ENCODE measurements at places on chromosomes 4 and X.

- DNase-seq, result no peak
These were observed 1066.0 kb downstream of the GLUD2 start for GRCh38 chrX:122113376-122113775.

DNA sequence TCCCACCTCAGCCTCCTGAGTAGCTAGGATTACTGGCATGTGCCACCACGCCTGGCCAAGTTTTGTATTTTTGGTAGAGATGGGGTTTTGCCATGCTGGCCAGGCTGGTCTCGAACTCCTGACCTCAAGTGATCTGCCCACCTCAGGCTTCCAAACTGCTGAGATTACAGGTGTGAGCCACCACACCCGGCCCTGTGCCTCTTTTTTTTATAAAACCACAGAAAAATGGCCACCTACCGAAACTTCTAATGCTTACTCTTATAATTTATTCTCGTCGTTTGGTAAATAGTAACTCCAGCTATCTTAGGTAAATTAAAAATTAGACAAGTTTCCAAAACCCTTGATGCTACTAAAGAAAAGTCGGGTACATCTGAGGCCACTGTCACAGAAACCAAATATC lies 54.4 kb downstream of the IRF2 start:
- DNase-seq, result no peak

DNA sequence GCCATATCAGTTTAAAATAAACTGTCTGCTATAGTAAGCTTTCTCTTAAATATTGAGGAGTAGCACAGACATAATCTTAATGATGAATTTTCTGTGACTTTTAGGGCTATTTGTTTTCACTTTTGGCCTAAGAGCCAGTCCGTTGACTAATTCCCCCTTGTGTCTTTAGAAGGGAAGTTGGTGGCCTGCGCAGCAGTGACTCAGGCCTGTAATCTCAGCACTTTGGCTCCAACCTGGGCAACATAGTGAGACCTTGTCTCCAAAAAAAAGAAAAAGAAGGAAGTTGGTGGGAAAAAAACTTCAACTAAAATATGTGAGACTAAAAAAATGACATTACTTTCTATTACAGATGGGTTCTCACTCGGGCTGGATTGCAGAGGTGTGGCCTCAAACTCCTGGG lies 3.4 kb downstream of the NCAPG start:
- DNase-seq, result no peak

GRCh38 chrX:129731228-129731627 lies 7.6 kb upstream of the XPNPEP2 start:
- DNase-seq, result no peak

DNA sequence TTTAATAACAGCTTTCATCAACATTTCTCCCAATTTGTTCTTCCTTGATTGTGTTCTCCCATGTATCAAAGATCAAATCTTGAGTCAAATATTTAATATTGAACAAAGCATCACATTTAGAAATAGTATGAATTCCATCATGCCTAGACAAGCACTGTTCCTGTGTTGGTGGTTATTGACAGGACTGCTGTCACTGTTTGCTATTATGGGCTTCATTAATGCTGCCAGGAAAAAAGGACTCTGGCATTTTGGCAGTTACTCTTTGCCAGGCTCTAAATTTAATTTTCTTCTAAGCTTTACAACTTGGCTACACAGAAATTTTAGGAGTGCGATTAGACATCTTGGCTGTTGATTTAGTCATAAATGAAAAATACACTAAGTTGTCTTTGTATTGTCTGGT lies 295.9 kb upstream of the NRK start:
- no peak for DNase-seq

DNA sequence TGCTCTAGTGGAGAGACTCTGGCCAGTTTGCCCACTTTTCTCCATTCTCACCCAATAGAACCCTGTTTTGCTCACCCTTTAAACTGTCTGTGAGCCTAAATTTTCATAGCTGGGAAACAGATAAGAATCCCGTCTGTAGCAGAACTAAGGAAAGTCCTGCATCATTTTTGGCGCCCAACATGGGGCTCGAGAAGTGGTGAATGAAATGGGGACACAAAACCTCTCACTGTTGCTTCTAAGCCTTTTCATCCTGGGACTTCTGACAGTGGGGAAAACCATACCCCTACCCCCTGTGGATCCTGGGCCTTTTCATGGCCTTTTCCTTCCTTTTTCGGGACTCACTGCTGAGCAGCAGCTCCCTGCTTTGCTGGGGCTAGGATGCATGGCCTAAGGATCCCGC lies 189.9 kb downstream of the INPP4B start:
- DNase-seq, result no peak

- DNase-seq, result no peak
These were observed 25.4 kb downstream of the MBNL3 start for GRCh38 chrX:132463411-132463810.

- no peak for DNase-seq
These were observed 168.5 kb downstream of the IL15 start for GRCh38 chr4:141804836-141805235.

DNA sequence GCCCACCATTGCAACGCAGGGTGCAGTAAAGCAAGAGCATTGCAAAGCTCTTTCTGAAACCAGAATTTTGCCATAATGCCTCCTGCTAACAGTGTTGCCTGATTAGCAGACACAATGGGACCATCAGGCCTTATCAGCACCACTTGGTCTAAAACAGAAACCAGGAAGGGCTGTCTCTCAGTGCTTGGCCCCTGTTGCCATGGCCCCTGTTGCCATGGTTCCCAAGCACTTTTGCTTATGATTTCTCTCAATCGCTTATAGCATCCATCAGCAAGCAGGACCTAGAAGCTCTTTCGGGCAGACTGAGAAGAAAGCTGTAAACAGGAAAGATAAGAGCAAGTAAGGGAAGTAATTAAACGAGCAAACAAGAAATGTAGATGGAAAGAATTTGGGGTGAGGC lies 36.8 kb downstream of the RTL5 start:
- DNase-seq, result peak; percentile 35

DNA sequence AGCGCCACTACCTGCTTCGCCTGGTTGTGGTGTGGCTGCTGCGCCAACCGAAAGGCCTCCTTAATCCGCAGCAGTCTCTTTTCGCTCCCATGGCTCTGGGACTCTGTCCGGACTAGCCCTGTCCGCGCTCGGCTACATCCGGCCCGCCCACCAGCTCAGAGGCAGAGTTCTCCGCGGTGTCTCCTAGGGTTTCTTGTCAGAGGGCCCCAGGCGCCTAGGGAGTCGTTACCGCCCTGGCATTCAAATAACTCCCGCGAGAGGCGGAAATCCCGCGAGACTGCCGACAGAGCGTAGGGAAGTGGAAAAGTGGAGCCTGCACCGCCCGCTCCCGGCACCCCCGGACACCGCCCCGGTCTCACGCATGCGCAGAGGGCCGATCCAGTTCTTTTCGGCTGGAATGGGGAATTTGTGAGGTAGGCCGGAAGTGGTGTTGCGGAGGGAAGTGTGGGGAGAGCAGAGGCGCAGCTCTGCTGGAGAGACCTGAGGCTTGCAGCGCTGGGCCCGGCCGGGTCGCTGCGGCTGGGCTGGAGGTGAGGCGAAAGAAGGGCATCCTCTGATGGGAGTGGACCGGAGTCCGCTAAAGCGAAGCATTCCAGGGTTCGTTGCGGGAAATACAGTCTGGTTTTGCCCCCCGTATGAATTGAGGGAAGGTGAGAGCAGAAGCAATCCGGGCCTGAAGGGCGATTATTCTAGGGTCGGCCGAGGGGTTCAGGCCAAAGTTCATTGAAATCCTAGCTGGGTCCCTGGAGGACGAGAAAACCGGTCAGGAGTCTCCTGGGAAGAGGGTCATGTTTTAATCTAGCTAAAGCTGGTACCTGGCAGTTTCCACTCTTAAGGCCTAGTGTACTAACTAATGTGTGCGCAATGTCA lies at the start of gene FAM200B:
Gene FAM200B (plus strand): TSS at position 456 of the 870 bp plus-strand sequence. CDS start 5,151 bp downstream, outside the sequence.
- peak; percentile 99 for DNase-seq

DNA sequence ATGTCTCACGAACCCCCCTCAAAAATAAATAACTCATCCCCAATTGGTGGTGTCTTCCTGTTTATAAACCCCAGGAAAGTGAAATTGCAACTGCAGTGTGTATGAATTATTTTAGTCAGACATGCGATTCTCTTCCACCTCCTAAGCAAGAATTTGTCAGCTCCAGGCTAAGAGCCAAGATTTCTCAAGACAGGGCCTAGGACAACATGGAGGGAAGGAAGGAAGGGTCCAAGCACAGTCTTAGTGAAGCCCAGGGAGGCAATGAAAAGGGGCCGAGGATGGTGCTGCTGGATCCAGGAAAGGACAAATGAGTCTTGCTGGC lies 20.0 kb downstream of the SH3KBP1 start:
- DNase-seq, result no peak

DNA sequence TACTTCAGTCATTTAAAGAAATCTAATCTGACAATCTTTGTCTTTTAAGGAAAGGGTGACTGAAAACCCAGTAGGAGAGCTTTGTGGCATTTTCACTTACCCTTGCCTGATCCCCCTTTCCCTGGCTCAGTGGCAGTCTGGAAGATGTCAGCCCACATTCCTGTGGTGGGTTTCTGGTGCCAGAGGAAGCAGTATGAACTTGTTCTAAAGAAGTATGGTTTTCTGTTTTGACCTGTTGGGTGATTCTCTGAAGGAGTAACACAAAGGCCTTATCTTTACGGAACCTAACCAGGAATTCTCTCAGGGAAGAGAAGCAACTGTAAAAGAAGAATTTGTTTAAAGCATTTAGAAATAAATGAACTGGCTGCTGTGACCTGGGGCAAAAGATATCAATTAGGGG lies 41.9 kb downstream of the BMP15 start:
- DNase-seq, result no peak

DNA sequence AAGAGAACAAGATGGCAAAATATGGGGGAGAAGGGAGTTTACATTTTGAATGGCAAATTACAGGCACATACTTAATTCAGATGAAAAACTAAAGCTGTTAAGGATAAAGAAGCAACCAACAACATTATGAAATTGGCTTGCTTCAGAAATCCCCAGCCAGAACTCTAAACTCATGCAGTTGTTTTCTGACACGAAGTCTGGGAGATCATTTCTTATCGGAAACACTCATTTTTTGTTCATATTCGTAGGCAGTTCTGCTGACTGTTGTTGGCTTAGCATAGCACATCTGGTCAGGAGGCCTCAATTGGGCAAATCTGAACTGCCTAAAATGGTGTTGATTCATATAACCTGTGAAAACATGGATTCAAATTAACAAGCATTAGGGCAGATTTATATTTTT lies 33.0 kb upstream of the ARHGAP6 start:
- no peak for DNase-seq

DNA sequence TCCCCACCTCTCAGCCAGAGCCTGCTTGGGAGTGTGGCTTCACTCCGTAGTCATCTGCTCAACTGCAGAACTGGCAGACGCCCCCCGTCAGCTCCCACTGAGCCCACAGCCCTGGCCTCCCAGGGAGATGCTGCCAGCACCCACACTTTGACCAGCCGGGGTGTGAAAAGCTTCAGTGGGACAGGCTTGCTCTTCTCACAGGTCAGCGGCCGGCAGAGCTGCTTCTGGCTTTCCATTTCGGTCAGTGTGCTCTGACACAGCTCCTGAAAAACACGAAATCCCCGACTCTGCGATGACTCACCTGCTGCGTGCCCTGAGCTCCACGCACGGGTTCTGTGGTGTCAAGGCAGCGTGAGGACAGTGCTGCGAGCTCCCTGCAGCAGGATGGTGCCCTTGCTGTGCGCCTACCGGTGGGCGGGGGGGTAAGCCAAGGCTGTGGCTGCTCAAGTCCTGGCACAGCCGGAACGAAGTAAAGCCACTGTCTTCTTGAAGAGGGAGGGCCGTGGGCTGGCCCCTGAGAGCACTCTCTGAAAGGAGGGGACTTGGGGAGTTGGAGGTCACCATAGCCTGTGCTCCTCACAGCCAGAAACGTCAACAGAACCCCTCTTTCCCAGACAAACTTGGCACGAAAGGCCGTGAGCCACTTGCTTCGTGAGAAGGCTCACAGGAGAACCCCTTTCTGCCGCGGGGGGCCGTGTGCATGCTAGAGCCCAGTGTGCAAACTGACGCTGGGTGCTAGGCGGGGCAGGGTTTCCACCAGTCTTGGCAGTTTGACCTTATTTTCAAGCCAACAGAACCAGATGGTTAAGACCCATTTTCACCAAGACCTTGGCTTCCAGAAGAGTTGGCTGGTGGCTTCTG lies 23.6 kb downstream of the NOP14 start:
- DNase-seq, result no peak

- no peak for DNase-seq
These were observed 29.1 kb downstream of the MAOA start for GRCh38 chrX:43685221-43685620.

DNA sequence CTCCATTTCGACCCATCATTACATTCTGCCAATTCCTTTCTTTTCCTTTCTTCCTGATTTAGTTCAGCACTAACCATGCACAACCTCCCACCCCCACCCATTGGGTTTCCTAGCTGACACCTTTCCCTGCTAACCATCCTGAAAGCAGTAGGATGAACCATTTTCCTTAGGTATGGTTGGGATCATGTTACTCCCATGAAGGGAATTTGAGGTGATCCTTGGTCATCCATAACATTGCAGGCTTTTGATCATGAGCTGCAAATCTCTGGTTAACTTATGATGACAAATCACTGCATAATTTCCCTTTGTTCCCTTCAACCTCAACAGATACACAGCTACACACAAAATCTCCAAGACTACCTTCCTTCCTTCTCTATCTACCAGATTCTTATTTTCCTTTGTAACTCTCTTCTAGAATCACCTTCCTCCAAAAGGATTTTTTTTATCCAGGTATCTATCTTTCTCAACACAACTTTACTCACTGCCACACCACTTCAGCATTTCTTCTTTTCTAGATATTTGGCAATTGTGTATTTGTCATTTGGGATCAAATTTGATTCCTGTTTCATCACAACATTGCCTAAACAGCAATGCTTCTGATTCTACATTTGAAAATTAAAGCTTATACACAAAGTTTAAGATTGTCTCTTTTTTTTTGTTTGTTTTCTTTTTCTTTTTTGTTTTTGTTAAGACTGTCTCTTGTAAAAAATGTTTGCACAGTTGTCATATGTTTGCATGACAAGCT lies 145.1 kb downstream of the RBM47 start:
- DNase-seq, result no peak

DNA sequence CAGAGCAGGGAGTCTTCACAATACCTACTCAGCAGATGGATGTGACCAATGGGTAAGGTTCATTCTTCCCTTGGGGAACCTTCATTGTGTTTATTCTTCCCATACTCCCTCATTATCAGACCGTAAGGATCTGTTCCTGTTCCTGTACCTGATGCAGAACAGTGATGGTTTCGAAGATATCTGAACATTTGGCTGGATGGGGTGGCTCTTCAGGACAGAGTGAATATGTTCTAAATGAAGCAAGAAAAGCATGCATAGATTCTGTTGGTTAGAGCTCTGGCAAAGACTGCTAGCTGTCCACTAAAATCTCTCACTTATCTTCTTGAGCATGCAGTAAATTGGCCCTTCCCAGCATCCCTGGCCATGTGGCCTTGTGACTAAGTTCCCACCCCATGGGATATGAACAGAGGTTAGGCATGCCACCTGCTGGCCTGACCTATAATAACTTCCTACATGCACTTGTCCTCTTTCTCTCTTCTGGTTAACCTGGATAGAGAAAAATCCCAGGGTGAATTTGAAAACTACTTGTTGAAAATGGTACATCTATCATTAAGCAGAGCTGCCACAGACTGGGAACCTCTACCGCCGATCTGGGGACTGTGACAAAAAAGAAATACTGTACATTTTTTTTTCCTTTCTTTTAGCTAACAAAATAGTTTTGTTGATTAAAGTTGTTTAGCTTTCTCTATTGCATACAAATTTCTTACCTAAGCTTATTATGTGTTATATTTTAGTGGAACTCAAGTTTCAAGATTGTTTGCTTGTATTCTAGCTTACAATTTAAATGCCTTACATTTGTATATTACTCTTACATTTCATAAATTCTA lies 60.0 kb upstream of the BANK1 start:
- DNase-seq, result peak; percentile 6

- no peak for DNase-seq
These were observed 74.7 kb downstream of the HCCS start for GRCh38 chrX:11185861-11186260.

- no peak for DNase-seq
These were observed 105.7 kb downstream of the TENM3 start for GRCh38 chr4:182348779-182349326.
